Muscle of back (tissue), 13 donors: ENCODE measurements at places on chromosomes 11 and 22. TPM values are rescaled to one million over a fixed set of nuclear protein-coding genes. Genes with fewer than 3 reads are reported as not detected.

- DNase-seq = peak; percentile 37
These were observed 6.0 kb upstream of the MAPK11 start for GRCh38 chr22:50276143-50276542.

DNA sequence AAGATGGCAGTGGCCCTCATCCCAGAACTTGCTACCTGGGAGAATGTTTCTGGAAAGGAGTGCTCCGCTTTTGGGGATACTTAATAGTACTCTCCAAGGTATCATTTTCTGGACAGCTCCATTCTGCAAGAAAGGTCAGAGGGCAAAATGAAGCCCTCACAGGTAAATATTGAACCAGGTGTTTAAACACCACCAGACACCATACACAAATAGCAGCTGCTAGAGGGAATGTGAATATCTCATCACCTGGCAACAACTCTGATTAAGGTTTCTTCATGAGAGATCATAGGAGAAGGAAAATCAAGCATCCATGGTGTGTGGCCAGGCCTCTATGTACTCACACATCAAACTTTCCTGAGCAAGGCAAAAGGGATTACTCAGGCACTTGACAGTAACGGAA, 226.1 kb upstream of the FAT3 start:
- DNase-seq = no peak

DNA sequence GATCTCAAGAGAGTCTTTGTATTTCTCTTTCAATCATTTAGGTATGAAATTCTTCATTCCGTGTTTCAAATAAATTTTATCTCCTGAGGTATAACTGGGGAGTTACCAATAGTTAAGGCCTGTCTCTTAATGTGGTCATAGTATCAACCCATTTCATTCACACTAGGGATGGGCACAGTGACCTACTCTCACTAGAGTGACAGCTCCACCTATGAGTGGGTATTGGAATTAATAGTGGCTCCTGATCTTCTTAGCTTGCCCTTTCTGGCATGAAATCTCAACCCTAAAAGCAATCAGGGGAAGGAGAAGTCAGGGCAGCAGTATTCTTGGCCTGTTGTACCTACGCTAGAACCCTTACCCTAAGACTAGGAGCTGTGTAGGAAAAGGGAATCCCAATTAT, 507.7 kb downstream of the FAM181B start:
- DNase-seq = no peak

DNA sequence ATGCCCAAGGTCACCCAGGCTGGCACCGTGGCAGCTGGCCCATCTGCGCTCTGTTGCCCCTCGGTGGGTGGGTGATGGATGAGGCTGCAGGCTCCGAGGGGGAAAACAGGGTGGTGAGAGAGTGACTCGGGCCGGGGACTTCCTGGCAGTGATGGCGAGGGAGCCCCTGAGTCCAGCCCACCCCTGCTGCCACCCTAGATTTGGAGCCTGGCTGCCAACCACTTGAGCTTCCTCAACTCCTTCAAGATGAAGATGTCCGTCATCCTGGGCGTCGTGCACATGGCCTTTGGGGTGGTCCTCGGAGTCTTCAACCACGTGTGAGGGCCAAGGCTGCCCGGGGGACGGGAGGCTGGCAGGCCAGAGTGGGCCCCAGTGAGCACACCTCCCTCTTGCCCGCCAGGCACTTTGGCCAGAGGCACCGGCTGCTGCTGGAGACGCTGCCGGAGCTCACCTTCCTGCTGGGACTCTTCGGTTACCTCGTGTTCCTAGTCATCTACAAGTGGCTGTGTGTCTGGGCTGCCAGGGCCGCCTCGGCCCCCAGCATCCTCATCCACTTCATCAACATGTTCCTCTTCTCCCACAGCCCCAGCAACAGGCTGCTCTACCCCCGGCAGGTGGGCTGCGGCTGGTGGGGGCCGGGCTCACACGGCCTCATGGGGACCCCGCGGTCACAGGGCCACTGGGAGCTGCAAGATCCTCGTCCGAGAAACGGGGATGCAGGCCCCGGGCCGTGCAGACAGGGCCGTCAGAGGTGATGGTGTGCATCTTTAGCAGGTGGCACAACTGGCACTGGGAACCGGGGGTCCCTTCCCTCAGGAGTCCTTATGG, 10.1 kb downstream of the TCIRG1 start:
- no peak for DNase-seq

Gene TREH
- 0.29 TPM for polyA plus RNA-seq

- DNase-seq = no peak
These were observed 114.0 kb downstream of the BLID start for GRCh38 chr11:122002047-122002446.

GRCh38 chr22:29718949-29719898, 579 bp upstream of the CABP7 start:
- no peak for DNase-seq

DNA sequence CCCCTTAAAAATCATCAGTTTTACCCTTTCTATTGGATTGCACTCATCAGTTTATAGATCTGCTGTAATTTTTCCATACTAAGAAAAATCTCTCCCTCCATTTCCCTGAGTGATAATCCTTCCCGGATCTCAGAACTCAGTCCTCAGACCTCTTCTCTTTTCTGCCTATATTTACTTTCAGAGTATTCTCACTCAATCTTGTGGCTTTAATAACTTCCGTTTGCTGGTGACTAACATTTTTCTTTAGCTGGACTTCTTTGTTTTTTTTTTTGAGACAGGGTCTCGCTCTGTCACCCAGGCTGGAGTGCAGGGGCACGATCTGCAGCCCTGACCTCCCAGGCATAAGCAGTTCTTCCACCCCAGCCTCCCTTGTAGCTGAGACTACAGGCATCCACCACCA, 10.4 kb downstream of the ATXN10 start:
- DNase-seq = no peak

GRCh38 chr11:35529971-35530495, 4.6 kb upstream of the PAMR1 start:
- peak; percentile 45 for DNase-seq

Gene VPREB1
- 0.74 TPM for polyA plus RNA-seq

Gene GAB2
- polyA plus RNA-seq = 15.3 TPM

DNA sequence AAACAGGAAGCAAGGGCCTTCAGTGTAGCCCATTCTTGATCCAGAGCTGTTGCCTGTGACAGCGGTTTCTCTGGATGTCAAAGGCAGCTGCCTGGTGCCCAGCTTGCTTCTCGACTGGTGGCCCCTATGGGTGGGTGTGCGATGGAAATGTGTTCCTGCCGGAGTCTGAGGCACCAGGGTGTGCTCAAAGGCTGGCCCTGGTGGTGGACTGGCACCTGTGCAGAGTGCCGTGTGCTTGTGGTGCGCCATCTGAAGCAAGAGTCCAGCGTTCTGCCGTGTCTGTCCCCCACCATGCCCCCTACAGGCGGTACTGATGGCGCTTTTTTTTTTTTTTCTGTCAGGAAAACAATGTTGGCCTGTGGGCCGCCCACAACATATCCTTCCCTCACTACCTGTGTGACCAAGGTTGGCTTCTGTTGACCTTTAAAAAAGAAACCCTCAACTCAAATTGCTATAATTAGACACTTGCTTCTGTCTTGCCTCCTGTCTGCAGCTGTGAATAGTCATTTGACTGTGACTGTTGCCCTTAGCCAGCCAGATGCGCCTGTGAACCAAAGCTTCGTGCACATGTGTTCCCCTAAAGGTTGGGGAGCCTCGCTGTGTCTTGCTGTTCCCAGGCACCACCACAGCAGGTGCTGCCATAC, 4.7 kb upstream of the RANBP1 start:
- no peak for DNase-seq

DNA sequence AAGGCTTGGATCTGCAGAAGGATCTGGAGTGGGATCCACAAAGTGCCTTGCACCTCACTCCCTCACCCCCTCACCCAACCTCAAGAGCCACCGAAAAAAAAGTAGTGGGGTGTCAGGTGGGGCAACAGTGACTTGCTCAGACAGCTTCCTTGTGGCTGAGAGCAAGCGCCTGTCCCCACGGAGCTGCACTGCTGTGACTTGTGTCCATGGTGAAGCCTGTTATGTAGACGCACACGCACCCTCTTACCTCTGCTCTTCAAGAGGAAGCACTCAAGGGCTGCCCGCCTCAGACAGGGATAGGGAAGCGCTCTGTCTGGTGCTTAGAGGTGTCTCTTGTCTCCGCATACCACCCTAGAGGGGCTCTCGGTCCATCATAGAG, 1.2 kb downstream of the DRD2 start:
- no peak for DNase-seq

GRCh38 chr11:61774411-61774810, 18.0 kb downstream of the TMEM258 start:
- DNase-seq = no peak

- no peak for DNase-seq
These were observed 47.6 kb downstream of the CACNA1I start for GRCh38 chr22:39617970-39618757.

DNA sequence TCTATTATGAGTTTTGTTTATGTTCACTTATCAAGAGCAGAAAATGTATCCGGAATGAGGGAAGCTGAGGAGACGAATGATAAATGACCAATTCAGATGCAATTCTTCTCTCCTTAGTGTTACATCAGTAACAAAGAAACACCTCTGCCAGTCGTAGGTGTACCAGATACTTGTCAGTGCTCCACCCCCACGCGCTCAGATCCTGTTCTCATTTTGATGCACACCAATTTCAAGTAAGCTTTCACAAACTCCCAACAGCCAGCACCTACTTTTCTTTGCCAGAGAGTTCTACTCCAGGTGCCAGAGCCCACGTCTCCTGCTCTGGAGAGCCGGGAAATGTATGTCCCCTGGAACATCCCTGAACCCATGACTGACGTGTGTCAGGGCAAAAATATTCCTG, 43.7 kb downstream of the OR8B12 start:
- no peak for DNase-seq

Gene PPM1F
- polyA plus RNA-seq = 40.6 TPM

Gene OR51E2
- 1.1 TPM for polyA plus RNA-seq

Gene MS4A6E
- not detected for polyA plus RNA-seq

Gene RAG1
- polyA plus RNA-seq = 11.5 TPM

DNA sequence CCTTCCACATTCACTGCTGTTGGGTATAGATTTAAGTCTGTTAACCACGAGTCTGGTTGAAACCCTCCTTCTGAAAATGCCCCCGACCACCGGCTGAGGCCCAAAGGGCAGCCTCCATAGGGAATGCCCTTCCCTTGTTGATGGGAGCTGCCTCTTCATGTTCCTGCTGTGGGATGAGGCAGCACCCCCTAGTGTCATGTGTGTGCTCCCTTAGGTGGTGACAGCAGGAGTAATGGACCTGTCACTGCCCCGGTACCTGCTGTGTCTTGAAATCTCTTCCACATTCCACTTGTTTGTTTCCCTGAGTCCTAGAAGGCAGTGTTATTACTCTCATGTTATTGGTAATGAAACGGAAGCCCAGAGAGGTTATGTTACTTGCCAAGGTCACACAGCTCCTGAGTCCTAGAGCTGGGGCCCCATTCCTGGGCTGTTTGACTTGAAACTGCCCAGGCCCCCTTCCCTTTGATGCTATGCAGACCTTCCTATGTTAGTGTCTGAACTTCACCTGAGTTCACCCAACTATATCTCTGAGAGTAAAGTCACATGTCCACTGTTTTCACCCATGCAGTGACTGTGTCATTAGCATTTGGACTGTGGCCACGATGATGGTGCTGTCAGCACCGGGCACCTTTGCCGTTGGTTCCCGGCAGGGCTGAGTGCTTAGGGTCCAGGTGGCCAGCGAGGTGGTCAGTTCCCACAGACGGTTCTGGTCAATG, 234.3 kb downstream of the TBC1D22A start:
- no peak for DNase-seq

Gene HORMAD2
- polyA plus RNA-seq = not detected

Gene ARVCF
- 86.6 TPM for polyA plus RNA-seq

- DNase-seq = no peak
These were observed 27.2 kb upstream of the KIRREL3 start for GRCh38 chr11:127027789-127028188.

- no peak for DNase-seq
These were observed 119.0 kb downstream of the PARVA start for GRCh38 chr11:12496181-12497025.

Gene MRGPRX2
- not detected for polyA plus RNA-seq

Gene IGF2
- polyA plus RNA-seq = 3,897 TPM

- no peak for DNase-seq
These were observed 49.6 kb upstream of the SLC35C1 start for GRCh38 chr11:45755281-45755859.

DNA sequence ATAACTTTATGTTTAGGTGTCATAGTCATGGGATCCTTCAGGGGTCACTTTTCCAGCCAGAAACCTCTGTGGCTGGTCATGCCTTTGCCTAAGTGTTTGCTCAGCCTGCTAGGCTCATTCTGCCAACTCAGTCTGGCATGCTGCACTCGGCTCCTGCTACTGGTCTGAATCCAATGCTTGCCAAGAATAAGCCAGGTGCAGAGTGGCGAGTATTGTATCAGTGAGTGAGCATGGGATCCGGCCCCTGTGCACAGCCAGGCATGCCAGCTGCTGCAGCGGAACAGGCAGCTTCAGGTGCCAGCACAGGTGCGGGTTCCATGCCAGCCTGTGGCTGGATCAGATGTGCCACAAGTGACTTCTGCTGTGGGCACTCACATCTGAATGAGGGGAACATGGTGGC, 1269.3 kb upstream of the CNTN5 start:
- DNase-seq = no peak

DNA sequence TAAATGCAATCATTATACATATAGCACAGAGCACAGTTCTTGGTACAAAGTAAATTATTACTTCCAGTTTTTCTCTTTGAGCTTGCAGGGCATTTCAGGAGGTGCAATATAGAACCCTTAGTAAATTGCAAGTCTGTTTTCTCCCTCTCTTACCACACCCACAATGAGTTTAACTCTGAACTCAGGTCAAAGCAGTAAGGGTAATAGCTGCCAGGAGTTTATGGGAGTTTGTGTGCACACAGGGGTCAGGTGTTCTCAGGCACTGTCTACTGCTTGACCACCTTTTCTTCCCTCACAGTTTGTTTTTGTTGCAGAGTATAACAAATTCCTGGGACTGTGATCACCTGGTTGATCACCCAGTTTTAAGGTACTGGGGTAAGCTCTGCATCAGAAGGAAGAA, 478.5 kb upstream of the TENM4 start:
- no peak for DNase-seq

GRCh38 chr11:35810045-35810645, 133.7 kb upstream of the LDLRAD3 start:
- no peak for DNase-seq

Gene OR4C16
- polyA plus RNA-seq = not detected

DNA sequence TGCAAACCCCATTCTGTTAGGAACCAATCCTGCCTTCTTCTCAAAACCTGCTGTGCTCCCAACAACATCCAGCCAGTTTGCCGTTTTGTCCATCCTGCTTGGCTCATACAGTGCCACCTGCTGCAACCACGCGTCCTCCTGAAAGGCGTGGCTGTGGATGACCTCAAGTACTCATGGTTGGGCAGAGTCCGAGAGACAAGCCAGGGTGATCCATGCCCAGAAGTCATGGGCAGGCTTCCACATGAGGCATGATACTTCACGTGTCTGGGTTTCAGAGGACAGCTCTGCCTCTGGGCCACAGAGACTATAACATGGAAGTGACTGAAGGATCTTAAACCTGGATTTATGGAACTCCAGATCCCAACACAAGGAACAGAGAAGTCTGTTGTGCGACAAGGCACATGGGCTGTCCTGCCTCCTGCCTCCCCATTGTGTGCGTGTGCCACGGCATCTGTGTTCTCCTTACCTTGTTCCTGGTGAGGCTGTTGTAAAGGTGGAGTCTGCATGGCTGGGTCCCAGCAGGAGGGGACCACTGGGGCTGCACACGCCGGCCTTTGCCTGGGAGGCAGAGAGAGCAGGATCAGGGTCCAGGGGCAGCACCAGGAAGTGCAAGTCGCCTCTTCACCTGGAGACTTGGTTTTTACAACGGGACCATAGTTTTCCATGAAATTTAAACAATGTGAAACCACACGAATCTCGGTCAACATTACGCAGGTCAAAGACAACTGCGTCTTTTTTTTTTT, 15.4 kb downstream of the CARS1 start:
- DNase-seq = no peak

Gene OTOG
- polyA plus RNA-seq = not detected

GRCh38 chr11:15944460-15944859, 411.9 kb downstream of the SOX6 start:
- no peak for DNase-seq

Gene OR4D5
- polyA plus RNA-seq = not detected
